ENCODE measurements at places on chromosomes 5 and 9.

DNA sequence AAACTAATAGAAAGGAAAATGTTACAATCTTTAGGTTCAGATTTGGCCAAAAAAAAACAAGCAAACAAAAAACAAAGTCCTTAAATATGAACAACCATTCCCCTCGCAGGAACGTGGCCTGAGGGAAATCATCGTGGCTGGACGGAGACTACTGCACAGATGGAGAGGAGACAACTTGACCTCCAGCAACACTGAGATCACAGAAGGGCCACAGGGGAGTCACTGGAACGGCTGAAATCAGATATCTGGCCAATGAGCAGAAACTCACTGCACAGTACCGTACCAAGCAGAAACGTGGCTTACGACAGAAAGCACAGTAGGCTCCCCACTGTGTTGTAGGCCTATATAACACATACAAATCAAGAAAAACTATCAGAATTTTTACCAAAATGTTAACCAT, 27.7 kb downstream of the CAMSAP1 start:
- H3K27me3 ChIP-seq: no peaks in the 10 kb centered on the region
- H3K36me3 ChIP-seq: no peaks in the 10 kb centered on the region
- no peak for DNase-seq
- H3K27ac ChIP-seq: no peak overlapping the region
- H3K4me3 ChIP-seq: no peak overlapping the region
- H3K4me1 ChIP-seq: no peaks in the 10 kb centered on the region

DNA sequence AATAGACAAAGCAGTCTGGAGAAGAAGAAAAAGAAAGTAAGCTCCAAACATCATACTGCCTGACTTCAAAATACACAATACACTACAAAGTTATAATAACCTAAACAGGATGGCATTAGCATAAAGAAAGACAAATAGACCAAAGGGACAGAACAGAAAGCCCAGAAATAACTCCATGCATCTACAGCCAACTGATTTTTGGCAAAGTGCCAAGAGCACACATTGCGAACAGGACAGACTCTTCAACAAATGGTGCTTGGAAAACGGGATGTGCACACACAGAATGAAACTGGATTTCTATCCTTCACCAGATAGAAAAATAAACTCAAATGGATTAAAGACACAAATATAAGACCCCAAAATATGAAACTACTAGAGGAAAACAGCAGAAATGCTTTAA, 66.6 kb upstream of the SPATA31E1 start:
- H3K27ac ChIP-seq: no peak overlapping the region
- H3K27me3 ChIP-seq: no peaks in the 10 kb centered on the region
- H3K4me3 ChIP-seq: no peak overlapping the region
- DNase-seq: no peak
- no peaks in the 10 kb centered on the region for H3K36me3 ChIP-seq

GRCh38 chr9:37969130-37969529, 65.2 kb upstream of the SLC25A51 start:
- no peak overlapping the region for H3K4me3 ChIP-seq
- H3K4me1 ChIP-seq: peaks cover 57% of the 10 kb centered on the region
- DNase-seq: no peak
- no peaks in the 10 kb centered on the region for H3K36me3 ChIP-seq
- no peaks in the 10 kb centered on the region for H3K27me3 ChIP-seq

DNA sequence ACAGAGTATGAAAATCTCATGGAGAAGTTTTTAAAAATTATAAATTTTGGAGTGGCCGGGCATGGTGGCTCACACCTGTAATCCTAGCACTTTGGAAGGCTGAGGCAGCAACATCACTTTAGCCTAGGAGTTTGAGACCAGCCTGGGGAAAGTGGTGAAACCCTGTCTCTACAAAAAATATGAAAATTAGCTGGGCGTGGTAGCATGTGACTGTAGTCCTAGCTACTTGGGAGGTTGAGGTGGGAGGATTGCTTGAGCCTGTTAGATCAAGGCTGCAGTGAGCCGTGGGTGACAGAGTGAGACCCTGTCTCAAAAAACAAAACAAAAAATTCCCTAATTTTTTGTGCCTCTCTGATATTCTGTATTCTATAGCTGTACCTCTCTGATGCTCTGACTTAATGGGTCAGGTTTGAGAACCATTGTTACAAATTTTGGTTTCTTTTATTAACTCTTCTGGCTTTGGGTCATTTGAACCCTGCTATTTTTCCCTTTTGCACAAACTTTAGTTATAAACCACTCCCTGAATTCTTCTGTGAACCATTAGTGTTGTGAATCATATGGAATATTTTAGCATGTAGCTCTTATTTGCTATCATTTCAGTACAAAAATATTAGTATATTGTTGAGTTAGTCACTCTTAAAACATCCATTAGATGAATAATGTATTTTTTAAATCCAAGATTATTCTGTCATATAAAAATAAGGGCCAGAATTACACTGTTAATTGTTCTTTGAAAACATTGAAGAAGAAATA, 51.0 kb downstream of the FER start:
- H3K36me3 ChIP-seq: peaks cover 5% of the 10 kb centered on the region
- H3K4me1 ChIP-seq: peaks cover 8% of the 10 kb centered on the region
- no peaks in the 10 kb centered on the region for H3K27me3 ChIP-seq
- H3K4me3 ChIP-seq: no peak overlapping the region
- no peak overlapping the region for H3K27ac ChIP-seq
- DNase-seq: no peak

GRCh38 chr9:614431-614830, 227.1 kb upstream of the DMRT1 start:
- H3K4me3 ChIP-seq: no peak overlapping the region
- H3K36me3 ChIP-seq: no peaks in the 10 kb centered on the region
- no peaks in the 10 kb centered on the region for H3K27me3 ChIP-seq
- DNase-seq: no peak
- no peaks in the 10 kb centered on the region for H3K4me1 ChIP-seq
- H3K27ac ChIP-seq: no peak overlapping the region

- no peak for DNase-seq
- no peaks in the 10 kb centered on the region for H3K27me3 ChIP-seq
- H3K4me1 ChIP-seq: peaks cover 7% of the 10 kb centered on the region
- H3K4me3 ChIP-seq: no peak overlapping the region
Observed at GRCh38 chr5:54249210-54250028, 61.0 kb downstream of the ARL15 start.

DNA sequence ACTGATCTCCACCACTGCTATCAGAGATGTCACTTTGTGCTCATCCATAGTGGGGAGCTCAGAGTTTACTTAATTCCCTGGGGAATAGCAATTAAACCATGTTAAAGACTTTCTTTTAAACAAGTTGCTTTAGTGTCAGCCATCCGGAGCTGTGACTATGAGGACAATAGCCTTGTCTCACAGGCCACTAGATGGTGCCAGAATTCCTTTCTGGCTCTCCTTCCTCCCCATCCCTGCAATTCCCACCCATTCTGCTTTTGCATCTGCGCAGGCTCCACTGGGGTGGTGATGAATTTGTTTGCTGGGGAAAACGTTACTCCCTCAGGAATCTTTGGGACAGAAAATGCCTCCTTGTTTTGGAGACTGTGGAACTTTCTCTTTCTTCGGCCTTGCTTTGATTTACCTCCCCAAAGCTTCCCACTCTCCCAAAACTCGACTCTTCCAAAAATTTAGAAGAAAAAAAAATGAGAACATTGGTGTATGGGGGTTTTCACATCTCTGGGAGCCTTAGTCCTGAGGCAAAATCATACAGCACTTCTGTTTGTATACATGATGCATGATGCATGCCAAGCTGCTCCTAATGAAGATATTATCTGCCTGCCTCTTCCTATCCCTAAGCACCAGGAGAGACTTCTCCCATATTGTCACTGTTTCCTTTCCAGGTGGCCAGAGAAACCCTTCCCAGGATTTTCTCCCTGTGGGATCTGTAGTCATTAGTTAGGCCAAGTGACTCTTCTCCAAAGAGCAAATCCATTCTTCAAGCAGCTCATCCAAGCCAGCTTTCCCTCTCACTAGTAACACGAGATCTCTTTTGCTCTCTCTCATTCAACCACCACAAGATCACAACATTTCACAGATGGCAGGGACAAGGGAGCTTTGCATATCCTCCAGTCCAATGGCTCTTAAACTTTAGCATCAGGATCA, 466.1 kb downstream of the TLR4 start:
- no peak overlapping the region for H3K27ac ChIP-seq
- peak; percentile 39 for DNase-seq
- H3K36me3 ChIP-seq: no peaks in the 10 kb centered on the region

DNA sequence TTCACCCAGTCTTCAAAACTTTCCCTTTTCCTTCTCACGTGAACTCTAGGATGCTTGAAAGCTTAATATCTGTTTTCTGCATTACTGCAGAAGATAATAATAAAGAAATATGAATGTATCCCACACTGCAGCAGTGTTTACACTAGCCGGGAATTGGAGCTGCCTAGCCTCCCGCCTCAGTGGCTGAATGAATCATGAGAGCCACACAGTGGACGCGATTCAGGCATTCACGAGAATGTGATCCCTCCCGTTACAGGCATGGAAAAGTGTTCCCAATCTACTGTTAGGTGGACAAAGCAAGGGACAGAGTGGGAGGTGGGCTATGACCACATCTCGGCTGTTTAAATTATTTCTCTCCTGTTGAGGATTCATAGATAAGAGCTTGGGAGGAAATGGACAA, 69.4 kb upstream of the CTSL start:
- no peak overlapping the region for H3K27ac ChIP-seq
- no peaks in the 10 kb centered on the region for H3K4me1 ChIP-seq
- H3K27me3 ChIP-seq: no peaks in the 10 kb centered on the region
- H3K4me3 ChIP-seq: no peak overlapping the region
- H3K36me3 ChIP-seq: no peaks in the 10 kb centered on the region

DNA sequence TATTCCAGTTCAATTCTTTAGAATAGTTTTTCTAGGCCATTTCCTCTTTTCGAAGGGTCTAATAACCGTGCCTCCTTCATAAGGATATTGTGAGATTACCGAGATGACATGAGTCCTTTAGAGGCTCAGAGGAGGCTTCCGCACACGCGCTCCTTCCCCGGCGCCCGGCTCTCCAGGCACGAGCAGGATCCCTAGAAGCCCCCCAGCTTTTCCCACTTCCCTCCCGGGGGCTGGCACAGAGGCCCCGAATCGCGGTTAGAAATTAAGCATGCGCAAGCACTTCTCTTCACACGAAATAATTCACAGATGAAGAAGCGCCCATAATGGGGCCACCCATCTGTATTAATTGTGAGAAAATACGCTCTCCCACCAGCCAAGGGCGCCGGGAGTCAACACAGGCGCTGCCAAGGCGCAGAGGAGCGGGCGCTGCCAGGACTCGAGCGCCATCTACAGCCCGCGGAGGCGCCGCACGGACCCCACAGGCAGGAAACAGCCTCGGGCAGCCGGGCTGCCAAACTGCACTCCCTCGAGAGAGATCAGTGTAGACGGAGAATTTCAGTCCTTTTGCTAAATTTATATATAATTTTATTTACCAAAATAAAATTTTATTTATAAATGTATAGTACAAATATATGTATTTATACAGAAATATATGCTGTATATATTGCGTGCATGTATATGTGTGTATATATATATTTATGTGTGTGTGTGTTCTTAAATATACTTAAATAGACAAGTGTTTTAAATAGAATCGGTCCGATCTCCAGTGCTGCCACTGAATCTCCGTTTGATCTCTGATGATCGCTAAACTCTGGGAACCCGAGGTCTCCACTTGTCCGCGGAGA, 258.1 kb upstream of the NFIL3 start:
- H3K27ac ChIP-seq: no peak overlapping the region
- no peaks in the 10 kb centered on the region for H3K4me1 ChIP-seq
- H3K36me3 ChIP-seq: no peaks in the 10 kb centered on the region
- no peak for DNase-seq

DNA sequence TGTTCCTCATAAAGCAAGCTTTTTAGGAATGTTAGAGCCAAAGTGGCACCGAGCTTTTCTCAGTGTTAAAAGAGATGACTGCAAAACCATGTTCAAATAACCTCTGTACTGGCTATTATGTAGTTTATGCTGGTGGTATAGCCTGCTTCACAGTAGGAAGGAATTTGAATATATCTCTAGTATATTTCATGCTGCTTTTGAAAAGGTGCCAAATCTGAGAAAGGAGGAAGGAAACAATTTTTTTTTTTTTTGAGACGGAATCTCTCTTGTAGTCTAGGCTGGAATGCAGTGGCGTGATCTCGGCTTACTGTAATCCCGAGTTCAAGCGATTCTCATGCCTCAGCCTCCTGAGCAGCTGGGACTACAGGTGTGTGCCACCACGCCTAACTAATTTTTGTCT, 13.5 kb downstream of the CREBRF start:
- H3K4me3 ChIP-seq: no peak overlapping the region
- H3K27me3 ChIP-seq: no peaks in the 10 kb centered on the region
- DNase-seq: no peak

- H3K27me3 ChIP-seq: no peaks in the 10 kb centered on the region
- peak overlapping the region; percentile 80 for H3K4me3 ChIP-seq
- no peak for DNase-seq
- H3K4me1 ChIP-seq: peaks cover 47% of the 10 kb centered on the region
- peak overlapping the region; percentile 99 for H3K27ac ChIP-seq
Observed at GRCh38 chr5:69492923-69493395, 369 bp downstream of the OCLN start.

GRCh38 chr9:82606071-82606470, 456.9 kb downstream of the RASEF start:
- H3K4me1 ChIP-seq: no peaks in the 10 kb centered on the region
- H3K27me3 ChIP-seq: no peaks in the 10 kb centered on the region
- no peaks in the 10 kb centered on the region for H3K36me3 ChIP-seq
- DNase-seq: no peak
- H3K27ac ChIP-seq: no peak overlapping the region

DNA sequence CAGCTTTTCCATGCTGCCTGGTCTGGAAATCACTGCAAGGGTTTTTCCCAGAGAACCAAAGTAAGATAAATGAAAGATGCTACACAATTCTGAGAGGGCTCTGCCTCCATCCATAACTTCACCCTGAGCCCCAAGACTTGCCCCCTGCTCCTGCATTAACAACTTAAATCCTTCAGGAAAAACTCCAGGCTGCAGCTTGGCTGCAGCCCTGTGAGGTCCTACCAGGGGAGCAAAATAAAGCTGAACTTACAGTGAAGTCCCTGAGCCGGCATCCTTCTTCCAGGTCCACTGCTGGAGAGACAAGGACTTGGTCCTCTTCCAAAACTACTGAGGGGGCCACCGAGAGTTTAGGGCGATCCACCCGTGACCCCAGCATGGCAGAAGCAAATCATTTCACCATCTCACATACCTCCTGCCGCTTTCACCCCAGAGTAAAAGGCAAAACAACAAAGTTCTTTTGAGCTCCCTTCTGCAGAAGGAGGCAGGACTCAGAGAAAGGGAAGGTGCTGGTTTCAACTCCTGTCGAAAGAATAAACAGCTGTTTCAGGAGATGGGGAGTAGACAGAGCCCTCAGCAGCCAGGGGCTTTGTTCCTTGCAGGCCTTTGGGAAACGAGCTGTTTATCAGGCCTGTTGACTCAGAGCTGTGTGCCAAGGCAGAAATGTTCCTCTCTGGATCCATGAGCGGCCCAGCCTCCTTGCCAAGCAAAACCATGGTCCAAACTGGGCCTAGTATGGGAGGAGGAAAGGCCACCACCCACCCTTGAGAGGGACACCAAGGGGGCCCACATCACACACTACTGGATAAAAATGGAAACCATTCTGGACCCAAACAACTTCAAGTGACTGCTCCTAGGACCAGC, 20.6 kb downstream of the GGTA1 start:
- DNase-seq: no peak
- H3K4me1 ChIP-seq: no peaks in the 10 kb centered on the region
- no peak overlapping the region for H3K4me3 ChIP-seq

All from PC-9 (cell line).